ENCODE measurements at places on chromosomes 2 and 18. TPM values are rescaled to one million over a fixed set of nuclear protein-coding genes. Genes with fewer than 3 reads are reported as not detected.

- DNase-seq = no peak
Observed at GRCh38 chr2:181397331-181397730, 59.9 kb upstream of the ITGA4 start.

- no peak for DNase-seq
Observed at GRCh38 chr18:31120594-31120993, 18.4 kb upstream of the DSC2 start.

GRCh38 chr2:121707920-121708361, 28.7 kb downstream of the NIFK start:
- DNase-seq = no peak

GRCh38 chr18:21300035-21300907, 58.2 kb downstream of the GREB1L start:
- no peak for DNase-seq

GRCh38 chr2:163407296-163407695, 328.5 kb downstream of the FIGN start:
- no peak for DNase-seq

GRCh38 chr18:1014951-1015624, 110.4 kb downstream of the ADCYAP1 start:
- no peak for DNase-seq

DNA sequence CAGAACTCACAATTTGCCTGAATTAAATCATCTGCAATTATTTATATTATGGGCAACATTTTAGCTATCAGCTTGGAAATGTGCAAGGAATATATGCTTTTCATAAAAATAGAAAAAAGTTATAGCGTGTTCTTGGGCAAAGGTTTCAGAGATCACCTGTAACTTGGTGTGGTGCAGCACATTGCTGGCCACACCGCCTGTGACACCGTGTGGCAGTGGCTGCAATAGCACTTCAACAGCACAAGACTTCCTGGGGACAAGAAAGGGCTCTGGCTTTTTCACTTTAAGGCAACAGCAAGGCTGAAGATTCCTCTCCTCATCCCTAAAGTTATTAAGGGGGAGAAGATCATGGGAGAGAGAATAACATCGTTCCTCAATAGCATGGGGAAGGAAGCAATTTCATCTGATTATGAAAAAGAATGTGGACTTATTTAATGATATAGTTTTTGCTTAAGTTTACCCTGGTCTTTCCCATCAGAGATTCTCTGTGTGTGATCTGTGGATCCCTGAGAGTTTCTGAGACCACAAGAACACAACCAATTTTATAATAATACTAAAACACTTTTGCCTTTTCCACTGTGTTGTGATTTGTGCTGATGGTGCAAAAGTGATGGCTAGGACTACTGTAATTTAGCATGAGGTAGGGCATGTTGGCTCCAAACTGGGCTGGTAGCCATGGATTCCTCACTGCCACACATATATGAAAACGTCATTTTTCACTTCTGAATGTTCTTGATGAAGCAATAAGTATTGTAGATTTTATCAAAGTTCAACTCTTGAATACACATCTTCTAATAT, 15.0 kb upstream of the SERPINB3 start:
- DNase-seq = no peak

DNA sequence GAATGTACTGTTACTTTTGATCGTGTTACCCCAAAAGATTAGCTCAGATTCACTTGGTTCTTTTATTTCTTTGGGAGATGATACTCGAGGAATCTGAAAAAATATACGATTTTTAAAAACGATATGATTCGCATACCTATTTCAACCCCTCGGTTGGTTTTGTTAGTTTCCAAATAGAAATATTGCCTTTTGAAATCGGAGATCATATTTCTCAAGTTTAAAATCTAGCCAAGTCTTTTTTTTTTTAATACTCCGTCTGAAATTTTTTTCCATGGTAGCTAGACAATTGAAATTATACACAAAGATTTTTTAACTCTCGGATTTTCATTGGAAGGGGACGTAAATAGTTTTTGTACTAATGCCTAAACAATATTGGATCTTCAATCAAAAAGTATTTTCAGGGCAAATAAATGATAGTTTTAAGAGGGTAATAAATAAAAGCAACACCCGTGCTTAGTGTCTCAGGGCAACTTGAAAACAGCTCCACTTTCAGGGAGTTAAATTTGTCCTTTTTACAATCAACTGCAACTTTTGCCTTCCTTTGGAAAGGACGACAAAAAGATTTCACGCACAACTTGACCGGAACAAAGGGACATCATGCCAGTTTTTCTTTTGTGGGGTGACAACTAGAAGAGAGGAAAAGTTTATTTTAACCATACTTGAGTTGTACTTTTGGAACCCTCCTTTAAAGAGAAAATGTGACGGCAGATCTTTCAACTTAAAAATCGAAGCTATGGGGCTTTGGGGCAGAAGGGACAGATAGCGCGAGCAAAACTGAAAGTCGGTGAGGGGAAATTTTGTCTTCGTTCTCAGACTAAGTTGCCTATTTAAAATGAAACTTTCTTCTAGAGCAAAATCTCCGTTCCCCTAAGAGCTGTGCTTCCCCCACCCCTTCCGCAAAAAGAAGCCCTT, 5.8 kb upstream of the ONECUT2 start:
- DNase-seq = no peak

- no peak for DNase-seq
Observed at GRCh38 chr2:65371074-65371434, 61.3 kb downstream of the SPRED2 start.

DNA sequence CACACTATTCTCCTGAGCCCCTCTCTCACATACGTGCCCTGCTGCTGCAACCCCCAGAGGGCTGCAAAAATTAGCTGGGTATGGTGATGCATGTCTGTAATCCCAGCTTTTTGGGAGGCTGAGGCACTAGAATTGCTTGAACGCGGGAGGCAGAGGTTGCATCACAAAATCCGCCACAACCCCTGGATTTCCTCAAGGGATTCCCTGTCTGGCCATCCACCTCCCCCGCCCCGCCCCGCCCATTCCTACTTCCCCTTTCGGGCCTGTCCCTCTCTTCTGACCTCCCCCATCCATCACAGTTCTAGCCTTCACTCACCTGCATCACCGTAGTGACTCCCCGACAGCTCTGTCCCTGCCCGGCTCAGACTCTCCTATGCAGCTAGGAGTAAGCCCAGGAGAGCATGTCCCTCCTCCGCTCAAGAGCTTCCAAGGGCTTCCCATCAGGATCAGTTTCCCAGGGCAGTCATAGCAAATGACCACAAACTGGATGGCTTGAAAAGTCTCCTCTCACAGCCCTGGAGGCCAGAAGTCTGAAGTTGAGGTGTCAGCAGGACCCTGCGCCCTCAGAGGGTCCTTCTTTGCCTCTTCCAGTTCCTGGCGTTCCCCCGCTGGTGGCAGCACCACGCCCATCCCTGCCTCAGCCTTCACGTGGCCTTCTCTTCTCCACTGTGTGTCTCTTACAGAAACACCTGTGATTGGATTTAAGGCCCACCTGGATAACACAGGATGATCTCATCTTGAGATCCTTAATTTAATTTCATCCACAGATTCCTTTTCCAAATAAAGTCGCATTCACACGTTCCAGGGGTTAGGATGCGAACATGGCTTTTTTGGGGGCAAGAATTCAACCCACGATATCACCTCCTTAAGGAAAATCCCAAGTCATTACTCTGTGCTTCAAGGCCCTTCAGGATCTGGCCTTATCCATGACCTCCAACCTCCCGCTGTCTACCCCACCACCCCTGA, 58.5 kb downstream of the HS1BP3 start:
- DNase-seq = no peak

DNA sequence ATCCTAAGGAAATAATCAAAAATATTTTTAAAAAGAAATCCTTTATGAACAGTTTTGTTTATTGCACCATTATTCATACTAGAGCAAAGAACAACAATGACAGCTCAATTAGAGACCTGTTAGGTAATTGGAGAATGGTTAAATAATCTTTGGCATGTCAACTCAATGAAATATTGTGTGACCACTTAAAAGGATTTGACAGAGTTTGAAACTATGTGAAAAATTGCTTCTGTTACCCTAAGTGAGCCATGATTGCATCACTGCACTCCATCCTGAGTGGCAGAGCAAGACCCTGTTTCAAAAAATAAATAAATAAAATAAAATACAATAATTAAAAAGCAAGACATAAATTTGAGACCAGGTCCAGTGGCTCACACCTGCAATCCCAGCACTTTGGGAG, 66.1 kb upstream of the ATP8B1 start:
- no peak for DNase-seq

DNA sequence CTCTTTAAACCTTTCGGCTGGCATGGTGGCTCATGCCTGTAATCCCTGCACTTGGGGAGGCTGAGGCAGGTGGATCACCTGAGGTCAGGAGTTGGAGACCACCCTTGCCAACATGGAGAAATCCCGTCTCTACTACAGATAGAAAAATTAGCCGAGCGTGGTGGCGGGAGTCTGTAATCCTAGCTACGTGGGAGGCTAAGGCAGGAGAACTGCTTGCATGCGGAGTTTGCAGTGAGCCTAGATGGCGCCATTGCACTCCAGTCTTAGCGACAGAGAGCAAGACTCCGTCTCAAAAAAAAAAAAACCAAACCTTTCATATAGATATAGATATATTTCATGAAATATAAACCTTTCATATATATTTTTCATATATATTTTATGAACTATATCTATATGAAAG, 864.7 kb downstream of the TRIB2 start:
- no peak for DNase-seq

GRCh38 chr2:186772579-186772978, 76.4 kb downstream of the ZSWIM2 start:
- DNase-seq = no peak

DNA sequence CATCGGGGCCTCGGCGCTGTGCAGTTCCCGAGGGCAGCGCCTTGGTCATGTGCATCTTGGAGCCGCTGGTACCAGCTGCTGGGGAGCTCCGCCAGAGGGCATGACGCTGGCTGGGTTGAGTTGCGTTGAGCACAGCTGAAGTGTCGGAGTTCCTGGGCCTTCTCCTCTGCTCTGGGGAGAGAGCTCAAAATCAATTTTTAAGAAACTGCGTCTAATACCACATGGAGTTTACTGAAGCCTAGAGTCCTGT, 48.7 kb downstream of the GREB1 start:
- no peak for DNase-seq

GRCh38 chr2:228037915-228038314, 143.6 kb downstream of the SPHKAP start:
- no peak for DNase-seq

GRCh38 chr2:26757873-26758789, 6.0 kb upstream of the SLC35F6 start:
- no peak for DNase-seq

GRCh38 chr2:41698678-41699422, 349.0 kb upstream of the PKDCC start:
- DNase-seq = no peak

DNA sequence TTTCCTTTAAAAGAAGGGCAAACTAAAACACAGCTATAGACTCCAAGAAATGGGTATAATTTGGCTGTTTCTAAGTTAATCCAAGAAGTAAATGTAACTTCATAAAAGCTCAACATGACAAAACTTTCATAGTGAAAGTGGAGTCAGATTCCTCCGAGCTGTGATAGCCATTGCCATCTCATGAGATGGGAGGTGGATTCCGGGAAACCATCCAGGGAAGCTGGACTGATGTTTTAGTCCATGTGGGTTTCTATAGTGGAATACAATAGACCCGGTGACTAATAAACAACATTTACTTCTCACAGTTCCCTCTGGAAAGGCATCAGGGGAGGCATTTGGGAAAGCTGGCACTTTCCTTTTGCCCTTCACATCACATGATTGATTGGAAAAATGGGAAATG, 10.0 kb upstream of the LAPTM4A start:
- no peak for DNase-seq

GRCh38 chr18:74480149-74480651, 16.0 kb upstream of the CNDP2 start:
- no peak for DNase-seq

DNA sequence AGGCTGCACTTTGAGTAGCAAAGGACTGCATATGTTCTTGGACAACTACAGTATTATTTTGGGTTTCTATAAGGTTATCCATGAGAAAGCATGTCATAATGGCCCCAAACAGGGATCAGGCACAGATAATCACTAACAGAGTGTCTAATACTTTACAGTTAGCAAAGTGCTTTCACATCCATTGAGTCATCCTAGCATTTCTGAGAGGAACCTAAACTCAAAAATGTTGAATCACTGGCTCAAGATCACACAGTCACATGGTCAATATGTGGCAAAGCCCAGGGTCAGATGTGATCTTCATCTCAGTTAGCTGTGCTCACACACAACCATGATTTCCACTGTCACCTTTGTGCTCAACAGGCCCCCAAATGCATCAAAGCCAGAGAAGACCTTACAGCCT, 156.1 kb upstream of the VRK2 start:
- DNase-seq = no peak

GRCh38 chr2:231928481-231928880, 2.3 kb upstream of the NPPC start:
- no peak for DNase-seq

DNA sequence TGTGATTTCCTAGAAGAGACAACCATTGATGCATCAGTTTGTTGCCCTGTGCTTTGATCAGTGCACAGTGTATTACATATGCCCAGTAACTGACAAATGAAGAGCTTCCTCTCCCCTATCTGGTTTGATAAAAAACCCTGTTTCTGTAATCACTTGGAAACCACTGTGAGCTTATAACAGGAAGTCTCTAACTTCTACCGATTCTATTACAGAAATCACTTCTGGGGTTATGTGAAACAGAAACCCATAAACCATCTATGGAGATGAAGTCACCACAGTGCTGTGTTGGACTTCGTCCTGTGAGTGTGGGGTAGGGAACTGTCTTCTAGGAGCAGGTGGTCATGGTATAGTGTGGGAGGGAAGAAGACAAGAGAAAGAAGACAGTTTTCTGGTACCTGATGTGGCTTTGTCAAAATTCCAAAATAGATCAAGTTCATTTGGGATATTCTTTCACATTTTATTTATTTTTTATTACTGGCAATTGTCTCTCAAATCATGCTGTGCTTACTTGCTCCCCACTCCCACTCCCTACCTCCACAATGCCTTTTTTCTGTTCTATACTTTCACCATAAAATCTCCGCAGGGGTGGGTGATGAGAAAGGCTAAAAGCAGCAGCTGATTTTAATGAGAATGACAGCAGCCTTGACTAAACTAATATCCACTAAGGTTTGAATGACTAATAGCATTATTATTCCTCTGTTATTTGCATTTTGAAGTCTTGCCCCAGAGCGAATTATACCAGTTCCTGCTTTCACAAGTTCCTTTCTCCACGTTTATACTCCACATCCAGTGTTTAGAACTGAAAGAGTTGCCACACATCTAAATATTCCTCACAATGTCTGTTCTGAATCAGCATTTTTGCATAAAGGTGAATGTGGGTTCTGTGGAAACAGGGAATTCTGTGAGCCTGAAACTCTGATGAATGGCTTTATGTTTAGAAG, 41.7 kb upstream of the RND3 start:
- no peak for DNase-seq

GRCh38 chr18:63258749-63259566, 60.6 kb downstream of the BCL2 start:
- no peak for DNase-seq

Gene SMAD7
- 181 TPM for total RNA-seq

Gene MDH1B
- not detected for total RNA-seq

Gene UGT1A5
- total RNA-seq = not detected

Gene LGALSL
- 2.5 TPM for total RNA-seq

Gene PNPT1
- total RNA-seq = 9.4 TPM

Gene RGPD4
- 0.39 TPM for total RNA-seq

Gene GAL3ST2
- total RNA-seq = 2.4 TPM

Gene DSG4
- total RNA-seq = not detected

Data from T-helper 17 cell (primary cell).